Activated CD8-positive, alpha-beta memory T cell treated with anti-CD3 and anti-CD28 coated beads for 1 hour (primary cell): ENCODE measurements at places on chromosomes 3 and 15.

GRCh38 chr3:188319569-188319968 lies 165.6 kb downstream of the LPP start:
- DNase-seq: no peak

- DNase-seq: no peak
Measured at GRCh38 chr15:92324101-92324963, 69.3 kb upstream of the ST8SIA2 start.

DNA sequence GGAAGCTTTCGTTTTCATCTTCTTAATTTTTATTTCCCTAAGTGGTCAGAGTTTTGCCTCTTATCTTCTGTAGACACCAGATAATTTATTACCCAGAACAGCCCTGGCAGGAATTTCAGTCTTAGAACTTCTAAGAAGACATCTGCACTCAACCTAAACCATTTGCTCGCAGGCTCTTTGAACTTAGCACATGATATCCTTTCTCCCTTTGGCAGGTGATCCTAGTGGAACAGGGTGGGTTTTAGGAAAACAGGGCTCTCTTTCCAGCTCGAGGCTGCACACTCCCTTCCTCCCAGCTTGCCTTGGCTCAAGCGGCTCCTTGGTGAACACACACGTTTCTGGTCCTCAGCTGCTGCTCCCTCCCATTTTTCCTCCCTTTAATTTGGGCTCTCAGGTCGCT lies 116.5 kb downstream of the THSD4 start:
- DNase-seq: no peak

GRCh38 chr3:195005251-195005620 lies 265.7 kb downstream of the XXYLT1 start:
- no peak for DNase-seq

DNA sequence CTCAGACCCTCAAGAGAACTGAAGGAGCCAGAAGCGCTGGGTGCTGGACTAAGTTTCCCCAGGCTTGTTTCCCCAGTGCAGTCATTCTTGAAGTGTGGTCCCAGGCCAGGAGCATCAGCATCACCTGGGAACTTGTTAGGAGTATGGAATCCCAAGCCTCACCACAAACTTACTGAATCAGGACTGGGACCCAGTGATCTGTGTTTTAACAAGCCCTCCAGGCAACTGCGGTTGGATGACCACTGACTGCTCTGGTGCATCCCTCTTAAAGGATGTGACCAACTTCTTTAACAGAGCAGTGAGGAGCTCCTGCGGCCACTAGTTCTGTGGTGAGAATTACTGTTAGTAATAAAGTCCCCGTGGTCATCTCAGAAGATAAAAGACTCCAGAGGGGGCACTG lies 62.4 kb upstream of the DAZL start:
- DNase-seq: no peak

DNA sequence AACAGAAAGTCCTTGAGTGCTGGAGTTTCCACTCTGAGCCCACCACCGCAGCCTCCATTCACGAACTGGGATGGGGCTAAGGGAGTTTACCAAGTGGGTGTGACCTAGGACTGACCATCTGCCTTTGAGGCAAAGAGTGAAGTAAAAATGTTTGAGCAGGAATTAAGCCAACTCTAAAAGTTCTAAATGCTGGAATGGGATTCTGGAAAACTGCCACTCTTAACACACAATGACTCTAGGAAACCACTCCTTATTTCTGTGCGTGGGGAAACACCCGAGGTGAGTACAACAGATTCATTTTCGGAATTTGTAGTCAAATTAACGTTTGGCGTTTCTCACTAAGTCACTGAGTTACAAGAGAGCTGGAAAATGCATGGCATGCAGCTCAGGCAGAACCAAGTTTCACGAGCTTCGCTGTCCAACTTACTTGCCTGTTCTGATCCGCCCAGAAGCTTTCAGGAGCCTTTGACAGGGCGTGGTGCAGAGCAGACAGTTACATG lies 31.6 kb downstream of the ISL2 start:
- no peak for DNase-seq

GRCh38 chr15:93662162-93662885 lies 569.0 kb upstream of the MCTP2 start:
- no peak for DNase-seq

- no peak for DNase-seq
Measured at GRCh38 chr3:159902546-159903314, 85.9 kb upstream of the IL12A start.

- no peak for DNase-seq
Measured at GRCh38 chr3:190401963-190402362, 14.0 kb downstream of the CLDN16 start.

- no peak for DNase-seq
Measured at GRCh38 chr15:79450648-79451047, 18.5 kb downstream of the MINAR1 start.

GRCh38 chr15:58539548-58539947 lies 107.8 kb downstream of the LIPC start:
- no peak for DNase-seq

DNA sequence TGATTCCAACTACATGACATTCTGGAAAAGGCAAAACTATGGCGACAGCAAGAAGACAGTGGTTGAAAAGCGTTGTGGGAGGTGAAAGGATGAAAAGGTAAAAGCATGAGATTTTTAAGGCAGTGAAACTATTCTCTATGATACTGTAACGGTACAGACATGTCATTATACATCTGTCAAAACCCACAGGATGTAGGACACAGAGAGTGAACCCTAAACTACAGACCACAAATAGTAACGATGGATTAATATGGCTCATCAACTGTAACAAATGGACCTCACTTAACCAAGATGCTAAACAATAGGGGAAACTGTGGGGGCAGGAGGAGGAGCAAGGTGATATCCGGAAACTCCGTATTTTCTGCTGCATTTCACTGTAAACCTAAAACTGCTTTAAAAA lies 39.1 kb downstream of the MYO9A start:
- DNase-seq: no peak

DNA sequence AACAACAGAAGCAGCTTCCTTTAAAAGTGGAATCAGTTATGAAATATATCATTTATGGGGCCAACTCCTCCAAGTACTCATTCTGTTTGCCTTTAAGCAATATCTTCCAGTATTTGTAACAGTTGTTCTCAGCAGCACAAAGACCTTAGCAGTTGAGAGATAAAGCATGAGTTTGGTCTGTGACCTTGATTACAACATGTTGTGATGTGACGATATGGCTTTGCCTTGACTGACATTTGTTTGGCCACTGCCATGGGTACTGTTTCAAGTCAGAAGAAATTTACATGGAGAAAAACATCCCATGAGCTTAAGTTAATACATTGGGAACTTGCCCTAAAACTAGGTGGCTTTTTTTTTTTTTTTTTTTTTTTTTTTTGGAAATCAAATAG lies 175.1 kb upstream of the KBTBD8 start:
- no peak for DNase-seq

- no peak for DNase-seq
Measured at GRCh38 chr15:71152542-71152941, 37.3 kb downstream of the THSD4 start.

DNA sequence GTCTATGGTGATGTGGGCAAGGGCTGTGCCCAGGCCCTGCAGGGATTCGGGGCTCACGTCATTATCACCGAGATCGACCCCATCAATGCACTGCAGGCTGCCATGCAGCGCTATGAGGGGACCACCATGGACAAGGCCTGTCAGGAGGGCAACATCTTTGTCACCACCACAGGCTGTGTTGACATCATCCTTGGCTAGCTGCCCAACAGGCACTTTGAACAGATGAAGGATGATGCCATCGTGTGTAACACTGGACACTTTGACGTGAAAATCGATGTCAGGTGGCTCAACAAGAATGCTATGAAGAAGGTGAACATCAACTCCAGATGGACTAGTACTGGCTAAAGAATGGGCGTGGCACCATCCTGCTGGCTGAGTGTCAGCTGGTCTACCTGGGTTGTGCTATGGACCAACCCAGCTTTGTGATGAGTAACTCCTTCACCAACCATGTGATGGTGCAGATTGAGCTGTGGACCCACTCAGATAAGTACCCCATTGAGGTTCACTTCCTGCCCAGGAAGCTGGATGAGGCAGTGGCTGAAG lies 6.1 kb upstream of the USP8 start:
- no peak for DNase-seq

GRCh38 chr3:44555723-44556122 lies 730 bp downstream of the ZKSCAN7 start:
- no peak for DNase-seq

- DNase-seq: no peak
Measured at GRCh38 chr3:112003321-112004080, 4.8 kb downstream of the TAGLN3 start.

- DNase-seq: no peak
Measured at GRCh38 chr3:72728958-72729467, 119.2 kb downstream of the SHQ1 start.

DNA sequence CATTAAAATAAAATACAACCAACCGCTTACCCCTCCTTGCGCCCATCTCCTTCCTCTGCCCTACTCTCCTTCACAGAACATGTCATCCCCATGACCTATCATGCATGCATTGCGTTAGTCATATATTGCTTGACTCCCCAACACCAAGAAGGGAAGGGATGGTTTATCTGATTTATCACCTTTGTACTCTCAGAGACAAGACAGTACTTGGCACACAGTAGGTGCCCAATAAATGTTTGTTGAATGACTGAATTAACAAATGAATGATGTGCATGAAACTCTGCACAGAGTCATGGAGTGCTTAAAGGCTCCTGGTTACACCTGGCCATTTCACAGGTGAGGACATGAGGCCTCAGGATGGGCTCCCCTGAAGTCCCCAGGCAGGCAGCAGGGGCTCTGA lies 59.7 kb downstream of the IQSEC1 start:
- DNase-seq: no peak

DNA sequence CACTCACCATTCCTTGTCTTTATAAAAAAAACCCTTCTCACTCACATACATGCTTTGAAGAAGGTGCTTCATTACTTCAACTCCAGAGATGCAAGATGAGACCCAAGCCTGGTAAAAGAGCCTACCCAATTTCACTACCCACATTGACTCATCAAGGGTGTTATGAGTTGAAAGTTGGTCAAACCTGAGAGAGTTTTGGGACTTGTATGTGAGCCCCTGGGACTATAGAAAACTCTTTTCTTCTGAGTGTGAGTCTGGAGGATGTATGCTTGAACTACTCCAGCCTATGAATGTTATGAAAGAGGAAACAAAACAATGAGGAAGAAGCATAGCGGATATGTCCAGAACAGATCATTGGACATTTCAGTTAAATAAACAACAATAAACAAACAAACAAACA lies 106.5 kb upstream of the SATB1 start:
- DNase-seq: no peak

- no peak for DNase-seq
Measured at GRCh38 chr3:124752051-124752450, 21.8 kb downstream of the UMPS start.

- no peak for DNase-seq
Measured at GRCh38 chr3:23489300-23490158, 286.4 kb downstream of the UBE2E2 start.

GRCh38 chr3:17846466-17846865 lies 104.0 kb upstream of the TBC1D5 start:
- no peak for DNase-seq

DNA sequence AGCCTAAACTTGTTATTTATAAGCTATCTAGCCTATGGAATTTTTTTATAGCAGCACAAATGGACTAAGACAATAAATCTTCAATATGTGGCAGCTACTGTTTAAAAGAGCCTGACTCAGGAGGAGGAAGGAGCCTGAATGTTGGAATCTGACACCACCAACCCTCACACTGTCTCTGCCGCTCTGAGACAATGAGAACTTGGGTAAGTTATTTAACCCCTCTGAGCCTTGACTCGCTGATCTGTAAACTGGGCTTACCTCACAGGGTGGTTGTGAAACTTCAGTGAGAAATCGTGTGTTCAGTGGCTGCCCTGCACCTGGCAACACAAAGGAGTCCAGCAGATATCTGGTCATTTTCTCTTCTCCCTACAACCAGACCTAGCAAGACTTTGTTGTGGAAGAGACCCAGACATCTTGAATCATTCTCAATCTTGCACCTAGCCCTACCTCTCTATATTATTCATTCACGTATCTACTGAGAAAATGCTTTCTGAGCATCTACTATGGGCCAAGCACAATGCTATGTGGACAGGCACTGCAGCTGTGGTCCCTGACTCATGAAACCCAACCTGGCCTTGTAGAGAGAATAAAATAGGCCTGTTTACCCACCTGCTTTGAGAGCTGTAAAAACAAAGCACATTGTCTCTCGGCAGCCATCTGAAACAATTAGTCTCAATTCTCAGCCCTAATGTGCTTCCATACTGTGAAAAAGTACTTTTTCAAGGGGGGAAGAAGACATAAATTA lies 81.9 kb upstream of the SLC25A36 start:
- no peak for DNase-seq

- no peak for DNase-seq
Measured at GRCh38 chr3:106552351-106553043, 683.7 kb upstream of the CBLB start.

- no peak for DNase-seq
Measured at GRCh38 chr3:21273259-21274025, 477.6 kb downstream of the ZNF385D start.

GRCh38 chr3:170277833-170278580 lies 55.8 kb downstream of the PRKCI start:
- DNase-seq: no peak

DNA sequence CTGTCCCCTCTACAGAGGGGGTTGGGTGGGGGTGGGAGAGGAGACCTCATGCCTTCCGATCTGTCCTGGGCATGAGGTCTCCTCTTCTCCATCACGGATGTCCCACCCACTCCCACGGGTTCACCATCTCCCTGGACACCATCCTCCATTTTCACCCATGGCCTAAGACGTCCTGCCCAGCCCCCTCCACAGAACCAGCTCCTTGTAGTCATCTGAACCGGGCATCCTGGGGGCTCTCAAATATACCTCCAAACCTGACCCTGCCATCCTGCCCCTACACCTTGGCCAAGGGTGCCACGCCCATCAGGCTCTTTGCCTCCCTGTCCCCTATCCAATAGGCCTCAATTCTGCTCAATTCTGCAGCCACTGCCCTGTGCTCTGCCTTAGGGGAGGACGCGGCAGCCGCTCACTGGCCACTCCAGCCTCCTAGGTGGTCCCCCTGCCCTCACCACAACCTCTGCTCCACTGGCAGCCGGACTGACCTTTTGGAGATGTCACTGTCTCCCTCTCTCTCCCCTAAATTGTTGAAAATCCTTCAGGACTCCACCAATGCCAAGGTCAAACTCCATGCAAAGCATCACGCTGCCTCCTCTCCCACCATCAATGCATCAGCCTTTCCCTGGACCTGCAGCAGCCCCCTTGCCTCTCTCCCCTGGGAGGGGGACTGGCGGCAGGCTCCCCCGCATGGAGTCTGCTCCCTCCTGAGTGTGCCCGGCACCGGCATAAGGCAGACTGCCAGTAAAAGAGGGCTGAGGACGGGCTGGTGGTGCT lies 9.4 kb upstream of the ANPEP start:
- no peak for DNase-seq

GRCh38 chr3:39467394-39468107 lies at the start of gene MOBP:
TSS of gene MOBP (plus strand) at chr3:39467680. CDS start at chr3:39502070, 34,390 bp downstream.
- DNase-seq: no peak
